ENCODE measurements at places on chromosomes 4 and X.

DNA sequence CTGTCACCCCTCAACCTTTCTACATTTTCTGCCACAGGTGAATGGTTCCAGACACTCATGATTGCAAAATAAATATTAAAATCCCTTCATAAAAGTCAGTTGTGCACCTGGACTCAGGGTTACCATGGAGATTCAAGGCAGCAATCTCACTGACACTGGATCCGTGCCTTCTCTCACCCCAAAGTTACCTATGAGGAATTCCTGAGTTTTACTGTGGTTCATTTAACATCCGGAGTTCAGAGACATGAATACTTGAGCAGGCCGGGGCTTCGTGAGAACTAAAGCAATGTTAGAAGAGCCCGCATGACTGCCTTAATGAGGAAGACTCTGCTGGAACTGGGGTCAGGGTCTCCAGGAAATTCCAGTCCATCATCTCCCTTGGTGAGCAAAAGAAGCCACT is 12.5 kb upstream of the CLNK start:
- DNase-seq: no peak

DNA sequence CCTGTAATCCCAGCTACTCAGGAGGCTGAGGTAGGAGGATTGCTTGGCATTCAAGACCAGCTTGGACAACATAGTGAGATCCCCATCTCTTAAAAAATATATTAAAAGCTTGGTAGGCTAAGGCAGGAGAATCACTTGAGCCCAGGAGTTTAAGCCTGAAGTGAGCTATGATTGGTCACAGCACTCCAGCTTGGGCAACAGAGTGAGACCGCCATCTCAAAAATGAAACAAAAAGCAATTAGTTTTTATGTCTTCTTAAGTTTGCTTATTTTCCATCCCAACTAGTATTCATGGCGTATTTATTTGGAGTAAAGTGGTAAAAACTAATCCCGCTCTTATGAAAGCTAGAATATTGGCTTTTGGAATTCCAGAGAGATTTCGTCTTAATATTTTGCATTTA is 25.4 kb upstream of the PDE5A start:
- DNase-seq: no peak

GRCh38 chr4:81505726-81506125 is 34.0 kb upstream of the RASGEF1B start:
- DNase-seq: no peak

GRCh38 chr4:148203056-148203898 is 238.9 kb downstream of the NR3C2 start:
- DNase-seq: no peak

DNA sequence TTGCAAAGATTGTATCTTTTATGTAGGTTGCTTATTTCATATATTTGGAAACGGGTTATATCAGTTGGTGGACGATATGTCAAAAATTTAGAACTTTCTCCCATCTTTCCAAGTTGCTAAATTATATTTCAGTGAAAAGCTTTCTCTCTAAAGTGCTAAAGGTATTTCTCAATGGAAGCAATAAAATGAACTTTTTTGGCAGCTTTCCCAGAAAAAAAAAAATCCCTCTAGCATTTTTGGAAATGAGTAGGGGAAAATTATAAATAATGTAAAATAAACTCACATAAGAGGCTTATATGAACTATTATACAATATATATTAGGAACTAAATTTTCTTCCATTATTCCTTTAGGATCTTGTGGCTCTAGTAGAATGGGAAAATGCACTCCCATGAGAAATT is 152.2 kb downstream of the GRID2 start:
- no peak for DNase-seq

- no peak for DNase-seq
Measured at GRCh38 chr4:113169368-113169767, 119.9 kb downstream of the ANK2 start.

GRCh38 chr4:121015421-121015820 is 56.9 kb downstream of the NDNF start:
- DNase-seq: no peak

GRCh38 chrX:40169193-40170101 is 71.7 kb upstream of the BCOR start:
- DNase-seq: peak; percentile 67

- no peak for DNase-seq
Measured at GRCh38 chr4:67052814-67053675, 492.3 kb downstream of the CENPC start.

DNA sequence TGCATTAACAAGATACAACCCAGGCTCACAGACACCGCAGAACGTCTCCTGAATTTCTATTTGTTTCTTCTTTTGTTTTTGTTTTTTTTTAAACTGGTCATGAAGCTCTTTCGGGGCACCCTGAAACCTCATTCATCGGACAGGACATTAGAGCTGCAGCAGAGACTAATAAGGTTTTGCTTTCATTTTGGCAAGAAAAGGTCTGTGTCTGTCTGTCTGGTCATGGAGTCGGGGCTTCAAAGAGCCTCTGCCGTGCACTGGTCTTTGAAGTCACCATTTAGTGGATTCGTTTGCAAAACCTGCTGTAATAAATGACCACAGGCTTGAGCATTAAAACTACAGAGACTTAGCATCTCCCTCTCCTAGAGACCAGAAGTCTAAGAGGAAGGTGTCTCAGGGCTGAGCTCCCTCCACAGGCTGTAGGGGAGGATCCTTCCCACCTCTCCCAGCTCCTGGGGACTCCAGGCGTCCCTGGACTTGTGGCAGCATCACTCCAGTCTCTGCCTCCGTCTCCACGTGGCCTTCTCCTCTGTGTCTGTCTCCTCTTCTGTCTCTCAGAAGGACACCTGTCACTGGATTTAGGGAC is 247.5 kb downstream of the CRLF2 start:
- no peak for DNase-seq

GRCh38 chr4:159229164-159229563 is 126.3 kb downstream of the RAPGEF2 start:
- no peak for DNase-seq

DNA sequence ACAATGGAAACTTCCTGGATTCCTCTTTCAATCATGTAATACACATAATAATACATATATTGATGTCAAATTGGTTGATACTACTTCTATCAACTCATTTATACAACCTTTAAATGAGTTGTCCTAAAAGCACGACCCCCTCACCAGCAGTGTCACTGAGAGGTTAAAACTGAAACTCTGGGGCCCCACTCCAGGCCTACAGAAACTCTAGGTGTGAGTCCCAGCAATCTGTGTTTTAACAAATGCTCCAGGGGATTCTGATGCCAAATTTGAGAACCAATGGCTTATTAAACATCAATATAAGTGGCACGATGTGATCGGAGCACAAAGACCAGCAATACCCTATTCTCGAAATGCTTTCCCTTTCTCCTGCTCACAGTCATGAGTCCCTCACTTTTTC is 47.9 kb downstream of the ATP8A1 start:
- no peak for DNase-seq

- no peak for DNase-seq
Measured at GRCh38 chr4:107823870-107824349, 822 bp upstream of the SGMS2 start.

DNA sequence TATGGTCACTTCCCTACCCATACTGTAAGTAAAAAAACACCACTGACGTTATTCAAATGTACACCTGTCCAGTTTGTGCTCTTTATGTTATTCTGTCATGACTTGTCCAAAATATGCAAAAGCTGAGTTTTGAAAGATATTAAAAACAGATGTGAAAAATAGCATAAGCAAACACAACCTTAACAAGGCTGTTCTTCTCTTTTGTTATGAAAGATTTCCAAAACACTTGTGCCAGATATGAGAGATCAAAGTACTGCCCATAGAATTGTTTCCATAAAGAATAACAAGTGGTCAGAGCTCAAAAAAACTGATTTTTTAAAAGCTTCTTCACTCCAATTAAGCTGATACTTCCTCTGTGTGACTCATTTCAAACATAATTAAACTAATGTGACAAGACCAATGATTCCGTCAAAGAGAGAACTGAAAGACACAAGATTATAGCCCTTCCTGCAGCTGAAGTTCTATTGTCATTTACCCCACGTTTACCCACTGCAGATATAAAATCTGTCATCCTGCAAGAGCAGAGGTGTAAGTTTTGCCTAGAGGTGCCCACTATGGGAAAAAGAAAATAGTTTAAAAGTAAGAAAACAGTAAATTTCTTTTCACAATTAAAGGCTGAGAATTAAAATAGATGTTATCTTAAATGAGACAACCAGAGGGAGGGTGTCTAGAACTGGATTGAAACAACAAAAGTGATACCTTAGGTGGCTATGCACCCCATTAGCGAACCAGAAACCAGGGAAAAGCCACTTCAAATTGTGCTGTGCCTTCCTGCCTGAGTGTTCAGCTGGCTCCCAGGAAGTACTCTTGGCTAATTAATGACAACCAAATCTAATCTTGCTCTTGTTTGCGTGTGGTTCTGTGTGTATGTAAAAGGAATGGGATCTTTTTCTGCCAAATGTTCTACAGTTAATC is 30.1 kb downstream of the RASSF6 start:
- DNase-seq: no peak

- DNase-seq: no peak
Measured at GRCh38 chr4:175639346-175639745, 172.7 kb downstream of the GPM6A start.

- no peak for DNase-seq
Measured at GRCh38 chr4:18185491-18185890, 163.9 kb upstream of the LCORL start.

- no peak for DNase-seq
Measured at GRCh38 chr4:532588-533317, 33.7 kb downstream of the PIGG start.

GRCh38 chrX:67545036-67545821 is 1.4 kb downstream of the AR start:
- no peak for DNase-seq

DNA sequence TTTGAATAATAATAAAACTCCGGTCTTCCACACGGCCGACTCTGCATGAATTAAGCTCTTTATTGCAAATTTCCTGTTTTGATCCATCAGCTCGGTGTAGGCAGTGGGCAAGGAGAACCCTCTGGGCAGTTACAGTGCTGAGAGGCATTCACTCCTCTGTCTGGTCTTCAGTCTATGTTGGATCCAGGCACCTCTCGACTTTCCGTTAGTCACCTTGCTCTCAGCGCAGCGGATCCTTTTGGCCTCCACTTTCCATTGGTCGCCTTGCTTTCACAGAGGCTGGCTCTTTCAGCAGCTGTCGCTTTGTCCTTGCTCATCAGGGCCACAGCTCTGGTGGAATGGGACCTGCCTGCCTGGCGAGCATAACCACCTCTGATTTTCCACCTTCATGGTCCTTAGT is 52.9 kb downstream of the TRMT44 start:
- no peak for DNase-seq

GRCh38 chr4:95190751-95191436 is 357.9 kb downstream of the UNC5C start:
- no peak for DNase-seq

- DNase-seq: no peak
Measured at GRCh38 chr4:87521319-87521718, 7.9 kb downstream of the SPARCL1 start.

- DNase-seq: no peak
Measured at GRCh38 chrX:46961574-46962283, 49.5 kb downstream of the JADE3 start.

DNA sequence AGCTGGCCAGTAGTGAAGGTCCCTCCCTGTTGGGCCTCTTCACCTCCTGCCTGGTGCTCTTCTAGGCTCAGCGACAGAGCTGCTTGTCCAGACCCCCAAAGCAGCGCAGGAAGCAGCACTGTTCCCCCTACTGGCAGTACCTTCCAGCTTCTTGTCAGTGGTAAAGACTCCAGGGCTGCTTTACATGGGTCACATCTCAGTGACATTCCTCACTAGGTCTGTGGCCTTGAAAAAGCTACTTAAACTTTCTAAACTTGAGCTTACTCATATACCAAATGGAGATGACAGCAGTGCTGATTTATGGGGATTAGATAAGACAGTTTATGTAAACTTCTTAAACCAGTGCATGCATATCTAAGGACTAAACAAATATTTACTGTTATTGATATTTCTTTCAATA is 117.3 kb downstream of the FAT4 start:
- DNase-seq: no peak

GRCh38 chrX:2595258-2595657 is 94.5 kb upstream of the DHRSX start:
- no peak for DNase-seq

- no peak for DNase-seq
Measured at GRCh38 chr4:11614426-11614825, 185.7 kb upstream of the HS3ST1 start.

- no peak for DNase-seq
Measured at GRCh38 chrX:13750204-13750603, 15.7 kb downstream of the OFD1 start.

DNA sequence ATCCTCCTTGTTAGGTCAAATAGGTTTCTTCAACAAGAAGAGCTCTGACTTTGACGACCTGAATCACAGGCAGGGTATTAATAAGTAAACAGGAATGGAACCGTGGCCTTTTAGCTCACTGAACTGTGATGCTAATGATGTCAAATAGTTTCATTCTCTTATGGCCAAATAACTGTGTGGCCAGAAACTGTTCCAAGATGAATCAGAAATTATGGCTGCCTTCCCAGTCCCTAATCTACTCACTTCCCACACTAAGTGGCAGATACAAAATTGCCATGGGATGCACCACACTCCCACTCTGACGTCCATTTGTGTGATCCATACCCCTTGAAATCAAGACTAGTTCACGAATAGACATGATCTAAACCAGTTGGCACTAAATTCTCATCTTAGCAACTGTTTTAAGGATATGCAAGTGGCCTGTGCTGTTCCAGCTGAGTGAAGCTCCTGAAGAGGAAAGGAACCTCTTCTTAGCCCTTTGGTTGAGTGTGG is 455.4 kb downstream of the IL15 start:
- DNase-seq: no peak

GRCh38 chr4:128590034-128590740 is 219.3 kb upstream of the JADE1 start:
- DNase-seq: no peak

GRCh38 chrX:10447564-10448214 is 172.7 kb downstream of the MID1 start:
- DNase-seq: no peak

- no peak for DNase-seq
Measured at GRCh38 chrX:25010784-25011588, 4.8 kb downstream of the ARX start.

GRCh38 chr4:27835851-27836250 is 975.2 kb downstream of the STIM2 start:
- no peak for DNase-seq

DNA sequence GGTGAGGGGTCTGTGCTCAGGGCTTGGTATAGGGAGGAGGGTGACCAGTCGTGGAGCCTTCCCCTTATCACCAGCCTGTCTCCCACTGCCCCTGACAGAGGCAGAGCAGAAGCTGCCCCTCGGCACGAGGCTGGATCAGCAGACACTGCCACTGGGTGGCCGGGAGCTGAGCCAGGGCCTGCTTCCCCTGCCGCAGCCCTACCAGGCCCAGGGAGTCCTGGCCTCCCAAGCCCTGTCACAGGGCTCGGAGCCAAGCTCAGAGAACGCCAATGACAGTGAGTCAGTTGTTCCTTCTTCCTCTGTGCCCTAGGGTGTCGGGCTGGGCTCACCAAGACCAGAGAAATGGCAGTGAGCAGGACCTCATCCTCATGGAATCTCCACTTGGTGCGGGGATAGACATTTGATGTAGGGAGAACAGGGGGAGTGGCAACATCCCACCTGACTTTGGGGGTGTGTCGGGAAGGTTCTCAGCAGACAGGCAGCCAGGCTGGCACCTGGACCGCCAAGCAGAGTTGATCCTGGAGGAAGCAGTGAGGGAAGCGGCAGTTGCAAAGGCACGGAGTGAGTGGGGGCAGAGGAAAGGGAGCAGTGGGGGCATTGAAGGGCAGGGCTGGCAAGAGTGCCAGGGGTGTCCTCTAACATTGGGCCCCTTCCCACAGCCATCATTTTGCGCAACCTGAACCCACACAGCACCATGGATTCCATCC is 14.3 kb upstream of the UBA1 start:
- no peak for DNase-seq

- DNase-seq: no peak
Measured at GRCh38 chr4:3679851-3680311, 86.3 kb upstream of the ADRA2C start.

All from activated T-cell treated with anti-CD3 and anti-CD28 coated beads for 48 hours (primary cell).